ENCODE measurements at places on chromosomes 3 and 15.

- DNase-seq = no peak
These were observed 76.0 kb downstream of the ADCY5 start for GRCh38 chr3:123372686-123373473.

DNA sequence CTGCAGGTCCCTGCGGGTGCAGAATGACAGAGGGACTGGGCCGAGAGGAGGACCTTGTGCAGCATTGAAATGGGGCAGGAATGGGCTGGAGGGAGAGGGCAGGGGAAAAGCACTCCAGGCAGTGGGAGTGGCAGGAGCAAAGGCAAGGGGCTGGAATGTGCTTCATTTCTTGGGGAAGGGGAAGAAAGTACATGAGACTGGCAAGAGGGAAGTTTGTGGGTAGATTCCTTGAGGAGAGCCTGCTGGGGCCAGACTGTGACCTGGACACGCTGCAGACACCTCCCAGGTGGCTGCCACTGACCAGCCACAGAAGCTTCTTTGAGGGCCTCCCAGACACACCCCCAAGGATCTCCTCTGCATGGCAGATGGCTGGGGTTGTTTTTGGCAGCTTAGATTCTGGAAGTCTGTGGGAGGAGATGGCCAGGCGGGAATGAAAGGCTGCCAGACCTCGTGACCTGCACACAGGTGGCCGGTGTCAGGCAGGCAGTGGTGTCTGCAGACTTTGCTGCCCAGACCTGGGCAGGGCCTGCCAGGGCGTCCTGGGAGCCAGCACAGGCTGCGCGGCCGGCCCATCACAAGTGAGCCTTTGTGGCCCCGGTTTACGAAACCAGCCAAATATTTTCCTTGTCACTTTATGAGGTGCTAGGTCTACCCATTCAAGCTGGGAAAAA, 53.1 kb downstream of the SPSB4 start:
- DNase-seq = peak; percentile 53

DNA sequence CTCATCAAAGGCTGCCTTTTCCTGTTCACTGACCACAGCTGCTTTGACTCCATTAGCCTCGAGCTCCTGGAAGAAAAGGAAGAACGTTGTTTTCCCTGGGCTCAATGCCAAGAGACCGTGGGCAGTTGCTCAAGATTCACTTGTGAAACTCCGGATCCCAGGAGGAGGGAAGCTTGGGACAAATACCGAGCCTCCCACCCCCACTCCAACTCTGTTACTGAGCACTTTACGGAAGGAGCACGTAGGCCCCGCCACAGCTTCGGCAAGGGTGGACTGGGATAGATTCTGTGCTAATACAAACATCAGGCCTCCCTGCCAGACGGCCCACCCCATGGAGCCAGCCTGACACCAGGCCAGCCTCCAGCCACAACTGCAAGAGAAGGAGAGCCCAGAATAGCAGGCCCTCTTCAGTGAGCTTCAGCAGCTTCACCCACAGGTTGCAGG, 10.8 kb upstream of the FANCD2 start:
- DNase-seq = no peak

DNA sequence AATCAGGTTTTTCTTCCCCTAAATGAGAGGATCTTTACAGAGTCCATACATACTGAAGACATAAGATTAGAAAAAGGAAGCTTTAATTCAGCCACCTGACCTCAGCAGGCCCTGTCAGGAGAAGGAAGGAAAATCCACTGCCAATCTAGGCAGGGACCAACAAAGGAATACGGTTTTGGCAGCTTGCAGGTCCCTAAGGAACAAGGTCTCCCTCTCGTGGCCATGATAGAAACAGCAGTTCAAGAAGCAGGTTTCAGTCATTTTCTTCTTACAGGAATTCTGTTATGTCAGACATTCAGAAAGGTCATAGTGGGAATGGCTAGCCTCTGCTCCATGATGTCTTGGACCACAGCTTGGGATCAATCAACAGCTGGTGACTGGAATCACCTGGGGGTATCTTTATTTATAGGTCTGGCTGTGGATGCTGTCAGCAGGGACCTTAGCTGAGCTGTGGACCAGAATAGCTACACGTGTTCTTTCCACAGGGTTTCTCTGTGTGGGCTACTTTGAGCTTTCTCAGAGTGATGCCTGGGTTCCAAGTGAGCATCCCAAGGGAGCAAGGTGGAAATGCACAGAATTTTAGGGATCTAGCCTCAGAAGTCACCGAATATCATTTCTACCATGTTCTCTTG, 9.4 kb upstream of the CMSS1 start:
- DNase-seq = peak; percentile 90

- DNase-seq = no peak
These were observed 106.8 kb upstream of the SAMMSON start for GRCh38 chr3:69892706-69893105.

DNA sequence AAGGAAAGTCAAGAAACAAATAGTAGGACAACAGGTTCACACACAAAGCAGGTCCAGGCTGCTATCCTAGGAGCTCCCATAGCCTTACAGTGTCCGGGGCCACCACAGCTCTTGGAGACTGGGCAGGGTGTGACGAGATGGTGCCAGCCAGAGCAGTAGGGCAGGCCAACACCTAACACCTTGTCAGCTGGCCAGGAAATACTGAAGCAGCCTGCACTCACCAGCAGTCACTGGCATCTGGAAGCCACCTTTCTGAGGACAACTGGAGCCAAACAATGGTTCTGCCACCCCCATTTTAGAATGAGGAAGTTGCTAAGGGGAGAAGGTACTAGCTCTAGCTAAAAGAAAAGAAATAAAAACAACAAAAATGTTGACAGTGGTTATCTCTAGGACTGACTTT, 47.2 kb downstream of the CCDC12 start:
- no peak for DNase-seq

DNA sequence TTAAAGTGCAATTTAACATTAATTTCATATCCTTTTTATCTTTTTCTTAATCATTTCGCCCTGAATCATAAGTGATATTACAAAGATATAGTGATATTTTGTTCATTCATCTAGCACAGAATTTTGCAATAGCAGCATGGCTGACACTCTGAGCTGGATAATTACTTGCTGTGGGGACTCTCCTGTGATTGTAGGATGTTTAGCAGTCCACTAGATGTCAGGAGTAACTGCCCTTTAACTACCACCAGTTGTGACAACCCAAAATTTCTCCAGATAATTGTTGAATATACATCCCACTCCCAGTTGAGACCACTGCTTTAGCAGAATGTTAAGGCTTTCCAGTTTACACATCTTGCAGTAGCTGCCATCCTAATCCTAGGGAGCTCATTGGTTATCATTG, 196.8 kb upstream of the MBNL1 start:
- DNase-seq = peak; percentile 68

- no peak for DNase-seq
These were observed 41.9 kb upstream of the PRR20G start for GRCh38 chr3:127329631-127330285.

- no peak for DNase-seq
These were observed 185.5 kb downstream of the GAP43 start for GRCh38 chr3:115808816-115809215.

DNA sequence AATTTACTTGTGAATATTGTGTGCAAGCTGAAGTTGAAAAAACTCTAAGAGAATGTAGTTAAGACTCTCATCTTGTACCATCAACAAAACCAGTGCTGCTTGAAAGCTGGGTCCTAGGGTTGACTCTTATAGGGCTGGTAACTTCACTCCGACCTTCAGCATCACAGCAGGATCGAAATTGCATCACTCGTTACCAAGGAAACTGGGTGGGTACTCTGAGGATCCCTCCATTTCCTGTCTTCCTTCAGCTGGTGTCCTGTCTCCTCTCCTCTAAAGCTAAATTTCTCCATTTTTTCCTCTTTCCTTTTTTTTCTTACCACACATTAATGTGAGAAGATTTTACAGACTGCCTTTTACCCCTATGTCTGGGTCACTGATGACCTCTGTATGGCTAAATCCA, 3.0 kb upstream of the APH1B start:
- peak; percentile 89 for DNase-seq

DNA sequence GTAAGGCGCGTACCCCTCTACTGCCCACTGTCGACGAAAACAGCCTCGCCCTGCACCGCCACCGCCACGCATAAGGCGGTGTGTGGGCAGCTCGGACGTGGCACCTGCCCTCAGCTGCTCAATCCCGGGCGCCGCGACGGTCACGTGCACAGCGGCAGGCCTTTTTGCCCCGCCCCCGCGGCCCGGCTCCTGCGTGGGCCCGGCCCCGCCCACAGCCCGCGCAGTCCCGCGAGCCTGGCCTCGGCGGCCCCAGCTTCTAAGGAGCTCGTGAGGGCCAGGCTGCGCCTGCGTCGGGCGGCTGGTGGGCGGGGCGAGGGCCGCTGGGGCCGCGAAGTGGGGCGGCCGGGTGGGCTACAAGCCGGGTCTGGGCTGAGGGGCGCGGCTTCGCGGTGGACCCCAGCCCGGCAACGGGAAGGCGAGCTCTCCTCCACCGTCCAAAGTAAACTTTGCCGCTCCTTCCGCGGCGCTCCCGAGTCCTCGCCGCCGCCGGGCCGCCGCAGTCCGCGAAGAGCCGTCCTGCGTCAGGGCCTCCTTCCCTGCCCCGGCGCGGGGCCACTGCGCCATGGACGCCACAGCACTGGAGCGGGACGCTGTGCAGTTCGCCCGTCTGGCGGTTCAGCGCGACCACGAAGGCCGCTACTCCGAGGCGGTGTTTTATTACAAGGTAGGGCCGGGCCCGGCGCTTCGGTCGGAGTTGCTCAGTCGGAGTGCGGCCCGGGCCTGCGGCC, at the start of gene CAPN7:
Gene CAPN7 (plus strand): TSS at position 313 of the 728 bp plus-strand sequence. CDS start 250 bp downstream, at position 563.
- DNase-seq = peak; percentile 91

GRCh38 chr15:58520936-58521292, 89.1 kb downstream of the LIPC start:
- DNase-seq = peak; percentile 11

DNA sequence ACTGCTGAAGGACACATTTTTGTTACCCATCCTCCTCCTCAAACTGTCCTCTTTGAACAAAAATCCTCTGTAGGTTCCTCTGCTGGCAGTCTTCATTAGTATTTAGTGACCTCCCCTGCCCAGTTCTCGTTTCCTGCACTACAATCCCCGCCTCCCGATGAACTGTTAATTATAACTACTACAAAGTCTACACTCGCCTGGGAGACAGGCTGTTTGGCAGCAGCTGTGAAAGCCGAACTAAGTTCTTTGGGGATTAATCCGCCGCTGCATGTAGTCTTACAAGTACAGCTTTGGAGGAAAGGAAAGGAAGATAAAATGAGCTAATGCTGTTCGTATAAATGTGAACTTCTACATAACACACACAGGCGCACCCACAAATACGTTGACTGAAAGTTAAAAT, 160.0 kb upstream of the WNT5A start:
- no peak for DNase-seq

GRCh38 chr3:190597291-190597690, 83.4 kb downstream of the IL1RAP start:
- DNase-seq = peak; percentile 12

DNA sequence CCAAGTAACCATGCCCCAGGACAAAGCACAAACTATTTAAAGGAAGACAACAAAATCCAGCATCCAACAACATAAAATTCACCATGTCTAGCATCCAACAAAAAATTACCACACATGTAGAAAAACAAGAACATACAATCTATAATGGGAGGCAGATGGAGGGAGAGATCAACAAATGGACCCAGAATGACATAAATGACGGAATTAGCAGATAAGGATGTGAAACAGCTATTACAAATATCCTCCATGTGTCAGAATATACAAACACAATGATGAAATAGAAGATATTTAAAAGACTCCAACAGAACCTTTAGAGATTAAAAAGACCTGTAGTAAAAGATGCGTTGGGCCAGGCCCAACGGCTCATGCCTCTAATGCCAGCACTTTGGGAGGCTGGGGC, 10.8 kb downstream of the LYSMD4 start:
- DNase-seq = no peak

- no peak for DNase-seq
These were observed 169.1 kb downstream of the NSMCE3 start for GRCh38 chr15:29100486-29101000.

GRCh38 chr3:112339134-112339533, 6.2 kb downstream of the CD200 start:
- no peak for DNase-seq

GRCh38 chr3:8555725-8556472, 54.3 kb downstream of the LMCD1 start:
- no peak for DNase-seq

- no peak for DNase-seq
These were observed 35.6 kb upstream of the PRR23E start for GRCh38 chr3:127157171-127157828.

DNA sequence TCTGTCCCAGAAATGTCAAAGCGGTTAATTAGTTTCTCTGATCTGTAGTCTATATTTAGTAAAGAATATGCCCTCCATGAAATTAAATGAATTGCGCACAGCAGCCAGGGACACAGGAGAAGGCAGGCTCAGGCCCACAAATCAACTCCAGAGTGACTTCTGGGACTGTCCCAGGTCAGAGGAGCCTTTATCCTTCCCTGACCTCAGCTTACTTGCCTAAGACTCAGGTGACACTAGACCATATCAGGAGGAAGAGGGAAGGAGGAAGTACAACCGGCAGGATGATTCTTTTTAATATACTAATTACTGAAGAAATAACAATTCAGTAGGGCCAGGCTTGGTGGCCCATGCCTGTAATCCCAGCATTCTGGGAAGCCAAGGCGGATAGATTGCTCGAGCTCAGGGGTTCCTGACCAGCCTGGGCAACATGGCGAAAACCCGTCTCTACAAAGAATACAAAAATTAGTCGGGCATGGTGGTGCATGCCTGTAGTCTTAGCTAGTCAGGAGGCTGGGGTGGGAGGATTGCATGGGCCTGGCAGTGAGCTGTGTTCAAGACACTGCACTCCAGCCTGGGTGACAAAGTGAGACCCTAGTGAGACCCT, 1.8 kb upstream of the GPR15 start:
- DNase-seq = no peak

DNA sequence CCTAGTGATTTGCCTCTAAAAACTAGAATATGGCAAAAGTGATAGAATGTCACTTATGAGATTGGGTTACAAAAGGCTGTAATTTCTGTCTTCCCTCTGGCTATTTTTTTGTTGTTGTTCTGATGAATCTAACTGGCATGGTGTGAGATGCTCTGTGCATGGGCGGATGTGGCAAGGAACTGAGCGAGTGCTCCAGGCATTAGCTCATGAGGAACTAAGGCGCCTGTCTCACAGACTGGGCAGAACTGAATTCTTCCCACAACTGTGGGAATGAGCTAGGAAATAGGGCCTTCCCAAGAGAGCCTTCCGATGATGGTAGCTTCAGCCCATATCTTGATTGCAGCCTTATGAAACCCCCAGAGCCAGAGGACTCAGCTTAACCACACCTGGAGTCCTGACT, 222.5 kb downstream of the NR2F2 start:
- DNase-seq = no peak

DNA sequence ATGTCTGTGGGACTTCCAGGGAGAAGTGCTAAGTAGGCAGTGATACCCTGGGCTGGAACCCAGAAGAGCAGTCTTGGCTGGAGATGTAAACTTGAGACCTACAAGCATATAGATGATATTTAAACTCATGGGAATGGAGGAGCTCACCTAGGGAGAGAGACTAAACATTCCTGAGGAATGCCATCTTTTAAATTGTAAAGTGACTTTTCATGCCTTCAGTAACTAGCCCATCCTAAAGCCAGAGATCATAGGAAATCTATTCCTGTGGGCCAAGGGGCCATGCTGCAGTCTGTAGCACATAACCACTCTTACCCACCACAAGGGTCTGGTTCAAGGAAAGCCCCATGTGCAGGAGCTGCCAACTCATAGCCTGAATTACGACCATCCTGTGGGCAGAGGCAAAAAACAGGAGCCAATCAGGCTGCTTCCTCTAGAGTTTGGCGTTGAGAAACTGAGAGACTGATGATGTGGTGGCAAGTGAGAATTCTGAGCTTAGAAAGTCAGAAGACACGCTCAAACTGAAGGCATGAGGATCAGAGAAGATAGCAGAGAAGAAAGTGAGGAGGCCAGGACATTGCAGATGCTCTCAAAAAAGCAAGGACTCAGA, 37.5 kb downstream of the CTDSPL start:
- DNase-seq = no peak

GRCh38 chr3:4986782-4987537, 7.7 kb downstream of the BHLHE40 start:
- peak; percentile 99 for DNase-seq
